Tongue (tissue), 3 donors: ENCODE measurements at places on chromosomes 16 and 17.

GRCh38 chr16:72203401-72203800 lies 31.4 kb upstream of the PMFBP1 start:
- DNase-seq, result no peak

DNA sequence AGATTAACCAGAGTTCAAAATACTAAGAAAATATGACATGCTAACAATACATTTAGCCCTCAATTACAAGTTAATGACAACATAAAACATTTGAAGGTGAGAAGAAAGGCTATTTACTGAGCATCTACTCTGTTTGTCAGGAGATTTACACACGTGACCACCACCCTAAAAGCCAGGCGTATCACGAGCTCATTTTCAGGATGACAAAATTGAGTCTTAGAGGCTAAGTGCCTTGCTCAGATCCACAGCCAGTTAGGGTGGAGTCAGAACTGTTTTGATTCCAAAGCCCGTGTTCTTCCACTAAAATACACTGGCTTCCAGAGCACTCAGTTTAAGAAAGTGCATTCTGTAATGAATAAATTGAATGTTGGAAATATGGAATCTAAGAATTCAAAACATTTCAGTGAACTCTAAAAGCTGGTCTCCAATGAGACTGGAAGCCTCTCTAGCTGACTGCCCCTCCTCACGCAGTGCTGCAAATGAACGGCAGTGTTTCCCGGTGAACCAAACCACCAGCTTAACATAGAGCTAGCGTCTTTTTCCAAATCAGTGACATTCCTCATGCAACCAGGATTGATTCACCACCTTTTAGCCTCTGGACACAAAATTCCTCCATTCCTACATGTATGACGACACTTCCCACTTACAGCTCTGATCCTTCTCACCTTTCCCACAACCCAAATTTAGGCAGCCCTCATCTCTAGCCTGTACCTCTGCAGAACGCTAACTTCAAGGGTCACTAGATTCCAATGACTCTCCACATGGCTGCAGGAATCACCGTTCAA lies 5.9 kb downstream of the ZDHHC7 start:
- no peak for DNase-seq

DNA sequence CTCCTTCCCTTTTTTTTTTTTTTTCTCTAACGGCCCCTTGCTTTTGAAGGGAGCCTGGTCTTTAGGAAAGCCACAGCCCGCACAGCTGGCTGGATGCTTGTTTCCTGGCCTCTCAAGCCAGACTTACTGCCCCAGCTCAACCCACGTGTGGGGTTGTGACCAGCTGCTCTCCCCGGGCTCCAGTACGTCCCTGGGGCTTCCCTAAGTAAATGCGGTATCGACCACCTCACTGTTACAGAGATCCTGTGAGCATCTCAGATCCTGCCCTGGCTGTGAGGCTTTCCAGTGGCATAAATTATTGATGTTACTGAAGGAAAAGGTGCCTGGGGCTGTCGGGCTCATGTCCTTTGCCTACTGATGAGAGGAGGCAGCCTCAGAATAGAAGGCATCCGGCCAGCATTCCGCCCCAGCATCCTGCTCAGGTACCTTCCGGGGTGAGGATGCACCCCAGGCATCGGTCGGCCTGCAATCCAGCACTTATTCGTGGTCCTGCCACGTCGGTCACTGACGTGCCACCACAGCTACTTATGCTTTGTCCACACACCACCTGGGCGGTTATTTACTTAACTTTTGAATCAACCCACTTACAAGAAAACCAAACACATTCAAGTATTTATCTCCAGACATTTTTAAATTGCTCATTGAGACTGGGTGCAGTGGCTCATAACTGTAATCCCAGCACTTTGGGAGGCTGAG lies 9.6 kb downstream of the GPRC5B start:
- no peak for DNase-seq

- no peak for DNase-seq
Observed at GRCh38 chr17:40034426-40035161, 19.4 kb downstream of the CSF3 start.

GRCh38 chr16:75108792-75109731 lies 7.5 kb downstream of the LDHD start:
- peak; percentile 87 for DNase-seq

- DNase-seq, result no peak
Observed at GRCh38 chr16:67855789-67856188, 8.3 kb upstream of the CENPT start.

DNA sequence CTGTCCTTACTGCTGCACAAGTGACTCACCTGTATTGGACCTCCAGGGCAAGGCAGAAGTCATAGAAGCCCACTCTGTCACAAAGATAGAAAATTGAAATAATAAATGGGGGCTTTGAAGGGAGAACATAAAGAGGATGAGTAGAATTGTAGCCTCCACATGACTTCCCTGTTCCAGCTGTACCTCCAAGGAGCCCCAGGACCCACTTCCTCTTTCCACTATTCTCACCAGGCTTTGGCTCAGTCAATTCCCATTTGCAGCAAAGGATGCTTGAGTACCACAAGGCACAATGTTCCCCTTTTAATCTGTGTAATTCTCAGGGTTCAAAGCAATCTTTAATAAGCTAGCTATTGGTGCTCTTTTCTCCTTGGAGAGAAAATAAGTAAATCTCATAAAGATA lies 512.1 kb downstream of the TOX3 start:
- DNase-seq, result no peak

DNA sequence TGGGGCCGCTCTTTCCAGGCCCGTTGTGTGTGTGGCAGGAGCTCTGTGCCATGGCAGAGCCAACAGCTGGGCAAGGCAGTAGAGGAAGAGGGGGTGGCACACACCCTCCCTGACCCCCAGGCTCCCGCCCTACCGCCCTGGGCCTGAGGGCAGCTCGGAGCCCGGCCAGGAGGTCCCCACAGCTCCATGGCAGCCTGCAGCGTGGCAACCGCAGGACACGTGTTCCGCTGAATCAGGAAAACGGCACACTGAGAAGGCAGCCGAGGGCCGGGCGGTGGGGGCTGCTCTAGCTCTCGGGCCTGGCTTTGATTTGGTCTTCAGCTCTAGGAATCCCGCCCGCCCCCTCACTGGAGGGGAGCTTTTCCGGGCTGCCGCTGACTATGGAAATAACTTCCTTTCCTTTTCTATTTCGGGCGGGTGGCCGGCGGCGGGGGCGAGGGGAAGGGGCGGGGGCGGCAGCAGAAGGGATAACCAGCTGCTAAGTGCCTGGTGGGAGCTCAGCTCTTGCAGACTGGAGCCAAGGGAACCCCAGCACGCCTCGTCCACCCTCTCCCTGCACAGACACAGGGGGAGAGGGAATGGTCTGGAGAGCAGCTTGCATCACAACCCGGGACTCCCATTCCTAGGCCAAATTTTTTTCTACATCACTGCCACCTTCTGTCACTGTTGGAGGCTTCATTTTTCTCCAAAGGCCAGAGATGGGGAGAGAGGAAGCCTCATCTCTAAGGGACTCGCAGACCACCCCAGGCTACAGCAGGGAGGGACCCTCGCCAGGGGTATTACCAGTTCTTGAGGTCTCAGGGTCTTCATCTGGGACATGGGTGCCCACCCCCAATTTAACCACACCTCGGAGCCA lies 24.8 kb upstream of the MRPS23 start:
- DNase-seq, result peak; percentile 98

DNA sequence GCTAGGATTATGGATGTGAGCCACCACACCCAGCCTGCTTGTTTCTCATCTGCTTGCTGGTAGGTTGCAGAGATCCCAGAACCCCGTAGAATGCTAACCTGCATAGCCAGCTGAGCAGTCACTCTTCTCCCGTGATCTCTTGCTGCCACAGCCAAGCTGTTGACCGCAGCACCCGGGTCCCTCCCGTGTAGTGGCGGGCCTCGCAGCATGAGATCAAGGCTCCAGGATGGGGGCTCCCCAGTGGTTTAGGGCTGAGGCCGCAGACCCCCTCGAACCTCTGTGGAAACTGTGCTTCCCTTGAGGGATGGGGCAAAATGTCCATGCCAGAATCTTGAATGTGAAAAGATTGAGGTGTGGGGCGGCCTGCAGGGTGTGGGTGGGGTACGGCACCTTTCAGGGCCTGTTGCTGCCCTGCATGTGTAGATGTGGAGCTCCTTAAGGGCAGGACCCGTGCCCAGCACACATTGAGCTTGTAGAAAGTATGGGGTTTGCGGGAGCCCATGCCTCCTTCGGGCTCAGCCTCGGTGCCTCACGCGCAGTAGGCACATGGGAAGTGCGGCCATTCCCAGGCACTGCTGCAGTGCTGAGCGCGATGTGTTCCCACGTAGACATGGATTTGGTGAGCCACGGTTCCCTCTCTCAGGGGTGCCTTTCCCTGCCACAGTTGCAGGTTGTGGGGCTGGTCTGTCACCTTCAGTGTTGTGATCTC lies 99.9 kb downstream of the BANP start:
- no peak for DNase-seq

GRCh38 chr16:19184823-19185509 lies 16.9 kb downstream of the SYT17 start:
- DNase-seq, result no peak

GRCh38 chr16:75789237-75789636 lies 62.9 kb upstream of the CPHXL start:
- peak; percentile 80 for DNase-seq

DNA sequence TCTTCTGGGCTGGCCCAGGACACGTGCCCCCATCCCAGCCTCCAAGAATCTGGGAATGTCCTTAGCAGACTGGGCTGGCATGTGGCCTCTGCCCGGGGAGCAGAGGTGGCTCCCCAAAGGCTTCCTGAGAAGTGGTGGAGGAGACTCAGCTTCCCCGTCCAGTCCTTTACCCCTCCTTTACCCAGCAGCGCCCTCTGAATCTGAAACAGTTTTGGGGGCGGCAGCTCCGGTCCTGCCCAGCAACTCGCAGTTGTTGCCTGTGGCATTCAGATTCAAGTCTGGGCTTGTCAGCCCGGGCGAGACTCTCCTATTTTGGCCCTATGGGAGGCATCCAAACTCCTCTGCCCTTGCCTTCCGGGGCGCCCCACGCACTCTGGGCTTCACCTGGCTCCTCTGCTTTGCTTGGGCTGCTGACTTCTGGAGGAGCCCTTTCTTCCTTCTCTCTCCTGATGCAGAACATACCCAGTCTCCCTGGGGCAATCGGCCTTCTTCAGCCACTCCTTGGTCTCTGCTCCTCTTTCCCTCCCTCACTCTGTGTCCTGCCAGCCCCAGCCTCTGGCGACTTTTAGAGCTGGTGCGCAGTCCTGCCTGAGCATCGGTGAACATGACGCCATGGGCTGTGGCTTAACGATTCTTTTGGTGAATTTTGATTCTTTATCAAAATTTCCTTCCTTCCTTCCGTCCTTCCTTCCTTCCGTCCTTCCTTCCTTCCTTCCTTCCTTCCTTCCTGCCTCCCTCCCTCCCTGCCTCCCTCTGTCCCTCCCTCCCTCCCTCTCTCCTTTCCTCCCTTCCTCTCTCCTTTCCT lies 55.2 kb downstream of the CMIP start:
- DNase-seq, result peak; percentile 52

DNA sequence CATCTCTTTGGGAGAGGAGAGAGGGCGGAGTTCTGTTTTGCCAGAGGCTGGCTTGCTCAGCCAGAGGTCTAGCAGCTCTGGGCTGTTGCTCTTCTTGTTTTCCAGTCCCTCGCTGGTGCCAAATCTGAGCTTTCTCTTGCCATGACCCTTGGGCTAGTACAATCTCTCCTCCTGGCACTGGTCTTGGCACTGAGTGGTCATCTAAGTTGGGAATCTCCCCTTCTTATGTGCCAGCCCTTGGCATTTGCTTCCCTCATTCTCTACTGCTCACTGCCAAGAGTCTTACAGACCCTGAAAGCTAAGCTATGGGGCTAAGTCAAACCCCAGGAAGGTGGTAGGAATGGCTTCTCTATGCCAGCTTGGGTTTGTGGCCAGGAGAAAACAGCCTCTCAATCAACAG lies 148.6 kb downstream of the SHISA6 start:
- DNase-seq, result no peak

GRCh38 chr16:29756654-29757053 lies 10.9 kb upstream of the C16orf54 start:
- DNase-seq, result no peak

DNA sequence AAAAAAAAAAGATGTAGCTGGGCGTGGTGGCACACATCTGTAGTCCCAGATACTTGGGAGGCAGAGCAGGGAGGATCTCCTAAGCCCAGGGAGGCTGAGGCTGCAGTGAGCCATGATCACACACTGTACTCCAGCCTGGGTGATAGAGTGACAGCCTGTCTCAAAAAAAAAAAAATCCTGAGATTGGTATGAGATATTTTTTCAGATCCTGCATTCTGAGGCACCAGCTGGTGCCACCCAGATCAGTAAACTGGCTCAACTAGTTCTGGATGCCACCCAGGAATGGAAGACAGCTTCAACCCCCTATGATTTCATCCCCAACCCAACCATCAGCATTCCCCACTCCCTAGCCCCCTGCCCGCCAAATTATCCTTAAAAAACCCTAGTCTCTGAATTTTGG lies 7.1 kb upstream of the GJC1 start:
- DNase-seq, result no peak

DNA sequence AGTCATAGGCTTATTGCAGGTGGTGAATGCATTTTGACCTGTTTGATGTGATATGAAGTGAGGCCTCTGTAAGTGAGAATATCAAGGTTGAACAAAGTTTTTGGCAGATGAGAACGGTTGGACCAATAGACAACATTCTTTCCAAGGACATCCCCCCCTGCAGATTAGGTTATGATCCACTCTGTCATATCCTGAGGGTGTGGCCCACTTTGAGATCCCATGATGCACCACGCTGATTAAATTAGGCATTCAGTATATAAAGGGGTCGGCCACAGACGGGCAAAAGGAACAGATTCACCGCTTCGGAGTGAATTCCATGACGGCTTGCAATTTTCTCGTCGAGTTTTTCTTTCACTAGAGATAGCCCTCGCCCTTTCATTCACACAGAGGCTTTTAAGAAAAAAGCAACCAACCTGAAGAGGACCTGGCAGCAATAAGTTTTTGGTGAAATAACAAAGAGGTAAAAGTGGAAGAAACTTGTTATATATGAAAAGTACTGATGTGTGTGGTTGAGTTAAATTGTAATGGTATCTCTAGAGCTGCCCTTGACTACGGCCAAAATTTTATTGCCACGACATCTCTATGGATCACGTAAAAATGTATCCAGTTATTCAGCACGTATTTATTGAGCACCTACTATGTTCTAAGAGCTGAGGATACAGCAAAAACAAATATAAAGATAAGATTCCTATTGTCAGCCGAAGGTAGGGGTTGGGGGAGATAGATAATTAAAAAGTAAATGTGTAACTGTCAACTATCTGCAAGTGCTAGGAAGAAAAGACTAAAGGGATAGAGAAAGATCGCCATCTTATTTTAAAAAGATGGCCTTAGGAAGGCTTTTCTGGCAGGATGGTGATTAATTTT lies 1.7 kb upstream of the RBBP6 start:
- no peak for DNase-seq

GRCh38 chr16:55476625-55477533 lies 2.1 kb upstream of the MMP2 start:
- DNase-seq, result peak; percentile 37

GRCh38 chr17:1931844-1932579 lies 93.1 kb downstream of the RTN4RL1 start:
- DNase-seq, result peak; percentile 91
